ENCODE measurements at places on chromosomes 7 and 10. TPM values are rescaled to one million over a fixed set of nuclear protein-coding genes. Genes with fewer than 3 reads are reported as not detected.
A peak's percentile ranks its signal among the peaks of the same experiment; 100 is the strongest.

GRCh38 chr7:98315318-98315993 lies 34.0 kb downstream of the BRI3 start:
- H3K4me3 ChIP-seq: no peak overlapping the region
- H3K4me1 ChIP-seq: no peaks in the 10 kb centered on the region
- H3K27ac ChIP-seq: no peak overlapping the region
- no peak for DNase-seq

Gene EBLN1
- not detected for total RNA-seq

- no peak for DNase-seq
- H3K36me3 ChIP-seq: no peaks in the 10 kb centered on the region
- peaks cover 8% of the 10 kb centered on the region for H3K4me1 ChIP-seq
- no peak overlapping the region for H3K4me3 ChIP-seq
Observed at GRCh38 chr10:13911821-13912520, 325.2 kb downstream of the PRPF18 start.

GRCh38 chr10:114394531-114394930 lies 9.8 kb downstream of the AFAP1L2 start:
- H3K36me3 ChIP-seq: no peaks in the 10 kb centered on the region
- no peak overlapping the region for H3K4me3 ChIP-seq
- H3K4me1 ChIP-seq: peaks cover 27% of the 10 kb centered on the region

DNA sequence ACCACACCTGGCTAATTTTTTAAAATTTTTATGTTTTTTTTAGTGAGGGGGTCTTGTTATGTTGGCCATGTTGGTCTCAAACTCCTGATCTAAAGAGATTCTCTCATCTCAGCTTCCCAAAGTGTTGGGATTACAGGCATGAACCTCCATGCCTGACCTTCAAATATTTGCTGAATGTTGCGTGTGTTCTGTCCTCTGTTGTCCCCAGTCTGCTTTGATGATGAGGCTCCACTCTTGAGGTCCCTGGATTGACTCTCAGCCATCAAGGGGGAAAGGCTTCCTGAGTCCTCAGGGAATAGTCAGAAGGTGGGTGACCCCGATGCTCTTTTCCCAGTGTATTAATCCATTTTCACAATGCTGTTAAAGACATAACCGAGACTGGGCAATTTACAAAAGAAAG lies 26.0 kb downstream of the LYZL2 start:
- no peaks in the 10 kb centered on the region for H3K27me3 ChIP-seq
- H3K36me3 ChIP-seq: no peaks in the 10 kb centered on the region
- H3K4me3 ChIP-seq: no peak overlapping the region
- no peak for DNase-seq

Gene FAM25G
- not detected for total RNA-seq

GRCh38 chr10:100327007-100327717 lies 2.9 kb downstream of the PKD2L1 start:
- H3K36me3 ChIP-seq: no peaks in the 10 kb centered on the region
- DNase-seq: no peak
- H3K4me1 ChIP-seq: no peaks in the 10 kb centered on the region
- H3K27me3 ChIP-seq: peaks cover 73% of the 10 kb centered on the region
- H3K27ac ChIP-seq: no peak overlapping the region

DNA sequence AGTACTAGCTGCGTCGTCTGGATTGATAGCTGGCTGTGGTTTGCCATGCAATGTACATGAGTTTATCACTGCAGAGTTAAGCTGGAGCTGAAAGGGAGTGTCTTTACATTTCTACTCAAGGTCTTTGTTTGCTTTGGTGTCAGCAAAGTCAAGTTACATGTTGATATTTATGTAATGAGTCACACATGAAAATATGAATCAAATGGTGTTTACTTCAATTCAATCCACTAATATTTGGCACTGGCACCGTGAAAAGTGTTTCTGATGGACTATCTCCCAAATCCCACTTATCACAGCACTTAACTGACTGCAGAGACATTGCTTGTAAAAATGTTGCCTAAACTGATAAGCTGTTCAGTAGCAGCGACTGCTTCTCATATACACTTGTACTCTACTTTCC lies 395.9 kb downstream of the TFEC start:
- DNase-seq: no peak
- no peaks in the 10 kb centered on the region for H3K4me1 ChIP-seq
- H3K36me3 ChIP-seq: no peaks in the 10 kb centered on the region
- no peak overlapping the region for H3K27ac ChIP-seq

- no peak for DNase-seq
- H3K27me3 ChIP-seq: no peaks in the 10 kb centered on the region
- H3K4me3 ChIP-seq: no peak overlapping the region
- peak overlapping the region; percentile 58 for H3K27ac ChIP-seq
- no peaks in the 10 kb centered on the region for H3K36me3 ChIP-seq
Observed at GRCh38 chr10:5776881-5777197, 36.4 kb downstream of the GDI2 start.

Gene STARD3NL
- total RNA-seq: 43.3 TPM

Data from esophagus muscularis mucosa (tissue), 4 donors.